ENCODE measurements at places on chromosomes 4 and X.

- DNase-seq = peak; percentile 8
Measured at GRCh38 chr4:158356301-158356700, 146.0 kb downstream of the TMEM144 start.

DNA sequence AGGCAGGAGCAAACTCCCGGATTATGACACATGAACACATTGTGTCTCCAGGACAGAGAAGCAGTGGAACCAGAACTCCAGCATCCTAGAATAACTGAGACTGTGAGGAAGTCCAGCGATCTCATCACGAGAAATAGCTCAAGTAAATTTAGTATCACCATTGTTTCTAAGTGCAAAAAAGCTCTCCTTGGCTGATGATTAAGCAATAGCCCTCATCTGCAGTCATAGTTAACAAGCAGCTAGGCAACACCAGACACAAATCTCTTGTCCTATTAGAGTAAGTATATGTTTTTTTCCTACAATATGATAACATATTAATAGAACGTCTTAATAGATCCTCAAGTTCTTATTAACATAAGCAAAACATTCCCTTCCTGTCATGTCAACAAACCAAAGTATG, 2.4 kb upstream of the CFAP299 start:
- DNase-seq = no peak

DNA sequence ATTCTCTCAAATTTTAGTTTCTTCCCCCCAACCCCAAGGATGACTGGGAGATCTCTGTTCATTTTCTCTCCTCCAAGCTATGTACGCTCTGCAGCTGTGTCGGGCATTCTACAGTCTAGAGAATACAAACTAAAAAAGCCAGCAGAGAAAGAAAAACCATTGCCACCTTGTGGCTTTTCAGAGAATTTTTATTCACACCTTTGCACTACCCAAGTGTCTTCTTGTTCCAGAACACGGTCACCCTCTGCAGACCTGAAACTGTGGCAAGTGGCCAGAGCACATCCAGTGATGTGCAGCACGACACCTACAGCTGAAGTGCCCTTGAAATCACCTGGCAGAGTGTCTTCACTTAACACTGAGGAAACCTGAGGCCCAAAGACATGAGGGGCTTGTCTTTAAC, 68.6 kb downstream of the CHST7 start:
- DNase-seq = peak; percentile 62

GRCh38 chr4:153421941-153422340, 44.2 kb upstream of the TMEM131L start:
- DNase-seq = no peak

GRCh38 chr4:155946486-155946885, 7.2 kb downstream of the CTSO start:
- peak; percentile 12 for DNase-seq

GRCh38 chrX:11267425-11267824, 25.8 kb upstream of the AMELX start:
- no peak for DNase-seq

- DNase-seq = peak; percentile 80
Measured at GRCh38 chr4:186699298-186699697, 24.4 kb downstream of the FAT1 start.

- DNase-seq = peak; percentile 51
Measured at GRCh38 chr4:37388681-37389365, 144.3 kb downstream of the NWD2 start.

GRCh38 chr4:184599492-184600135, 49.6 kb downstream of the CASP3 start:
- no peak for DNase-seq

- DNase-seq = no peak
Measured at GRCh38 chrX:125713633-125714032, 394.0 kb downstream of the TEX13C start.

DNA sequence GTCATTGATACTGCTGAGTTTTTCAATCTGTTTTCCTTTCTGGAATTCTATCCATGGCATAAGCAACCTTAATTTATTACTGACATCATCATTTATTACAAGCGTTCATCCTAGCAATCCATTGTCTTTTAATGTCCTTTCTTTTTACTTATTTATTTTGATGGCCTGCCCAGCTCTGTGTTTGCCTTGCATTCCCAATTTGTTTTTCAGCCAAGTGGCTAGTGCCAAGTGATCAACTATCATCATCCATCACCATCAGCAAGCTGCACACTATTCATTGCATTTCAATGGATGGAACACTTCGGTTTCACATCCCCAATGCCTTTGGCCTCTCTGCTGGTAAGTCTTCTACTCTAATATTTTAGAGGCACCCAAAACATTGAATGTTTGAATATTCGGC, 831.7 kb upstream of the EPHA5 start:
- DNase-seq = no peak

DNA sequence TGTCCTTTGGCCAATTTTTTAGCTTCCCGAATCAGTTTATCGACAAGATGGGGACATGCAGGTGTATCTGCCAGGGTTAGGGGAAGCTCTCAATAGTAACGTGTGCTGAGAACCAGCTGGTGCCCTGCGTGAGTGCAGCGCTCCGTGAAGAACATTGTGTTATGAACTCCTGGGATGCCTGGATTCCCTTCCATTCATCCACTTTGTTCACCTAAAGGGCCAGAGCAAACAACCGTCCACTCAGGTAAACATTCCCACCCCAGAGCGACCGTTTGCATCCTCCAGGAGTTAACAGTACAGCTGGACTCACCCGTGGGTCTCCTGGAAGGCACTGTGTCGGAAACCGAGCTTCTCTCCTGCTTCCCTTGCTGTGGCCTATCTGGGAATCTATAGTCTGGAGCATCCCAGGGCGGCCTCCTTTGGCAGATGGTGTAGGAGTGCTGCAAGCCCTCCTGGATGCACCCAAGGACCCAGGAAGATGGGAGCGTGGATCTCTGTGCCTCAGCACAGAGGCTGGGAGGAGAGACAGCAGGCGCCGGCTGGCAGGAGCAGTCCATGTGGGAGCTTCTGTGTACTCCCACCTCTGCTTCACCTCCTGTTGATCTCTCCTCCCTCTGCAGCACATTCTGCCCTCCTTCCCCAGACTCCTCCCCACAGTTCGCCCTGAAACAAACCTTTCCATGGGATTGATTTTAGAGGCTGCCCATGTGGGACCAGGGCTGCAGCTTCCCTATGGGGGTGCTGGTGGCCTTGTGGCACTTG, 62.7 kb downstream of the SHROOM2 start:
- no peak for DNase-seq

- DNase-seq = no peak
Measured at GRCh38 chrX:15277604-15278003, 7.7 kb upstream of the ASB9 start.

DNA sequence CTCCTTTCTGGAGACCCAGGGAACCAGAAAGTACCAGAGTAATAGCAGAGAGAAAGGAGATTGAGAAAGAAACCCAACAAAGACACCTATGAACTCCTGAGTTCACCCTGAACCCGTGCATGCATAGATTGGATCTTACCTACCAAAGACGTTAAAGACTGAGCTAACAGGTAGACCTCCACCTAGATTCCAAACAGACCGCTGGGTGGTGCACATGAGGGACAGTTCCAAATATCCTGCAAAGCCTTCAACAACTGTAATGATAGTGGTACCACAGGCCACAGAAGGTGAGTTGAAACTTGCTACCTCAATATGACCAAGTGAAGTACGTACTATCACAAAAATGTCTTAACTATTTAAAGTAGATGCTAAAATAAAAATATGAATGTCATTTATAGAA, 34.0 kb upstream of the NR0B1 start:
- DNase-seq = peak; percentile 12

- DNase-seq = no peak
Measured at GRCh38 chr4:15239866-15240265, 188.0 kb upstream of the C1QTNF7 start.

- no peak for DNase-seq
Measured at GRCh38 chrX:132413459-132413858, 75.4 kb downstream of the MBNL3 start.

- DNase-seq = no peak
Measured at GRCh38 chr4:71230271-71231128, 108.3 kb upstream of the SLC4A4 start.

DNA sequence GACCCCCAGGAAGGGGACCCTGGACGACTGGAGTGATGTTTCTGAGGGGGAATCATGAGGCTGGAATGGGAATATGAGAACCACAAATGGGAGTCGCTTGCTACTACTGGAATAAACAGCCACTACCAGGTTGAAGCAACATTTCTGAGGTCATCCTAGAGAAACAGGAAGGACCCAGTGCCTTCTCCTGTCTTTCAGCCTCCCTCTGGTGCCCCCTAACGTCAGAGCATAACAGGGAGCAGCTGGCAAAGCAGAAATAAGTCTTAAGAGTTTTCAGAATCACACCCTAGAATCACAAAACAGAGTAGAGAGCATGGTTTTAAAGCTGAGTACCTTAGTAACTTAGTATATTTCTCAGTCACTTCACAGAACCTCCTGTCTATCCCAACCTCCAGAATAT, 347.8 kb upstream of the PITX2 start:
- DNase-seq = peak; percentile 56

DNA sequence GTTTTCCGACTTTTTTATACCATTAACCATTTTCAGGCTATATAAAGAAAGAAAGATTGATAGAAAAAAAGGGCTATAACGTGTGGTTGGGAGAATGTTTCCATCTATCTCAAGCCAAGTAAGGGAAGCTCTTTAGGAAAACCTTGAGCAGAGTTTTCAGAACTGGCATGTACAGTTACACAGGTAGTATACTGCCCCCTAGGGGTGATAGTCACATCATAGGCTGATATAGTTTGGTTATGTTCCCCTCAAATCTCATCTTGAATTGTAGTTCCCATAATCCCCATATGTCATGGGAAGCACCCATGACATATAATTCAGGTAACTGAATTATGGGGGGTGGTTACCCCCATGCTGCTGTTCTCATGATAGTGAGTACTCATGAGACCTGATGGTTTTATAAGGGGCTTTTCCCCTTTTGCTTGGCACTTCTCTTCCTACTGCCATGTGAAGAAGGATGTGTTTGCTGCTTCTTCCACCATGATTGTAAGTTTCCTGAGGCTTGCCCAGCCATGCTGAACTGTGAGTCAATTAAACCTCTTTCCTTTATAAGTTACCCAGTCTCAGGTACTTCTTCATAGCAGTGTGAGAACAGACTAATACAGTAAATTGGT, 186.8 kb downstream of the TMA16 start:
- DNase-seq = peak; percentile 80

DNA sequence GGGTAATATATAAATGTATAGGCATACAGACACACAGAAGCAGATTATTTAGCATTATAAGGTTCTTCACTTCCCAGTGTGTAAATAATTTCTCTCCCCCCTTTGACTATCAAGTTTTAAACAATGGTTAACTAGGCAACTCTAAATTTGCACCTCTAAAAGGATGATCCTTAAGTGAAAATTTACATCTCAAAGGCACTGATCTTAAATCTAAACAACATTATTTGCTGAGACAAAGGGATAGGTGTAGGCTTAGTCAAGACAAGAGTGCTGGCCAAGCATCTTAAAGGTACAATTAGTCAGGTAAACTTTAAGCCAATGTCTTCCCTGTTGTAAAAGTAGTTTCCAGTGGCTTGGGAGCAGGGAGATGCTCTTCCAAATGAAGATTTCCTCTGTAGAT, 33.0 kb downstream of the NLRP2B start:
- no peak for DNase-seq

DNA sequence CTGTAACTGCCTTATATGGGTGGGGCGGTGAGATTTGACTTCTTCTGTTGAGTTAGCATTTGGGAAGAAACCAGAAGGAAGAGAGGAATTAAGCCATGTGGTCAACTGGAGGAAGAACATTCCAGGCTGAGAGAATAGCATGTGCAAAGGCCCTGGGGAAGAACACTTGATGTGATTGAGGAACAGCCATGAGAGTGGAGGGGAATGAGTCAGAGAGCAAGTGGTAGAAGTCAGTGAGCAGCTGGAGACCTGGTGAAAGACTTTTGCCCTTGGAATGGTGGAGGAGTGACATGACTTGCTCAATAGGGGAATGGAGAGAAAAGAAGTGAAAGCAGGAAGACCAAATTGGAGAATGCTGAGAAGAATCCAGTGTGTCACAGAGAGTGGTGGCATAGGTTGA, 327.8 kb upstream of the HAND2 start:
- DNase-seq = no peak

DNA sequence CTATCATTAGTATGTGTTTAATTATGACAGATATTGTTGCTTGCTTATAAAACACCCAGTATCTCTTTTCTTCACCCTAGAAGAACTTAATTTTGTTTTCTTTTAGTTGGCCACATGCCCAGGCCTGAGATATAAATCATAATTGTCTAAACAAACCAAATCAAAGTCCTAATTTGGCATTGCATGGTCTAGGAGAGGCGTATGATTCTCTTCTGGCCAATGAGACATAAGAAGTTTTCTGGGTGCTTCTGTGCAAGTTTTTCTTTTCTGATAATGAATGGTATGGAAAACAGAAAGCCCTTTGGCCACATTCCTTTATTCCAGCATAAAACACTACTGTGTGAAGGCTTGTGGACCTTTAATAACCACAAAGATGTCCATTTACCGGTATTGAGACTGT, 192.9 kb upstream of the CTSO start:
- DNase-seq = no peak

DNA sequence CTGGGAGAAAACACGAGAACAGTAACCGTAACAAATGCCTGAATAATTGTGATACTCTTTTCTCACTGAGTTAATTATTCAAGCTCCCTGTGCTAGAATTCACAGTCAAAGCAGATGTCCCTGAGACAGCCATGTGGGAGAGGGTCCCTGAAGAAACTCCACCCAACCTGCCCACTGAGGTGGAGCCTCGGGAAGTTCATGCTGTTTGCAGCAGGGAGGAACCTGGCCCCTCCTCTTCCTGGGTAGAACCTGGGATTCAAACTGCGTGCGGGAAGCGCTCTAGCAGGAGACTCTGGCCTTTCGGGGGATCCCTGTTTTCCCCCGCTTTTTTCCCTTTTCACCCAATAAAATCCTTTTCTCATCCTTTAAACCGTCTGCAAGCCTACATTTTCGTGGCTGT, 20.2 kb upstream of the RHOH start:
- peak; percentile 21 for DNase-seq

- no peak for DNase-seq
Measured at GRCh38 chr4:96039803-96040436, 200.0 kb downstream of the PDHA2 start.

- DNase-seq = no peak
Measured at GRCh38 chrX:65976161-65976560, 63.7 kb downstream of the VSIG4 start.

- DNase-seq = no peak
Measured at GRCh38 chrX:19448077-19448476, 67.2 kb downstream of the MAP3K15 start.

- peak; percentile 1 for DNase-seq
Measured at GRCh38 chr4:161573836-161574235, 590.0 kb downstream of the FSTL5 start.

DNA sequence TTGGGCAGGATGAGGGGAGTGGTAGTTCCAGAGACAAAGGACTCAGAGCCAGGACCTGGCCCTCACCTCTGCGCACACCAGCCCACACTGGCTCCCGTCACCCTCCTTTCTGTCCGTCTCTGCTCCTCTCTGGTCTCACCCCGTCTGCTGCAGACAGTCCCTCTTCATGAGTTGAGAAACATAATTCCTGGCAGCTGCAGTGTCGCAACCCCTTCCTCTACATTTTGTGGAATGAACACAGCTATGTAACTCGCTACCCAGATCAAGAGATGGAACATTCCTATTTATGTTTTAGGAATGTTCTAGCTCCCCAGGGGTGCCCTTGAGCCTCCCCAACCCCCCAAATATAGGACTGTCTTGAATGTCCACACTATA, 59.3 kb downstream of the SHROOM2 start:
- DNase-seq = no peak

Measured in cardiac muscle cell (in vitro differentiated cells and primary cell).